ENCODE measurements at places on chromosomes 3 and 15.

GRCh38 chr15:35674873-35675781 is 129.2 kb upstream of the DPH6 start:
- DNase-seq: peak; percentile 75

DNA sequence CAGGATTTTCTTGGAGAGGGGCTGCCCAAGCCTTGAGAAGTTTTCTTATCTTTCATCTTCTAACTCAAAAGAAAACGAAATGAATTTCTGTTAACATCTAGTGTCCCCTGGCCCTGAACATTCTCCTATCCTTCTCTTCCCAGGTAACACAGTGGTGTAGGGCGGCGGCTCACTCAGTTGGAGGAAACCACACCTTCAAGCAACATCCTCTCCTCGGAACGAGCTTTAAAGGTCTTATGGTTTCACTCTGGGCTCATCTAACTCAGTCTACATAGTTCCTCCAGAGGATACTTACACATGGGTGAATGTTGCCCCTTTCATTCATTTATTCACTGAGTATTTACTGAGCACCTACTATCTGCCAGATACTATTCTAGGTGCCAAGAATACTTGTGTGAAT is 31.0 kb upstream of the KLHL6 start:
- DNase-seq: no peak

DNA sequence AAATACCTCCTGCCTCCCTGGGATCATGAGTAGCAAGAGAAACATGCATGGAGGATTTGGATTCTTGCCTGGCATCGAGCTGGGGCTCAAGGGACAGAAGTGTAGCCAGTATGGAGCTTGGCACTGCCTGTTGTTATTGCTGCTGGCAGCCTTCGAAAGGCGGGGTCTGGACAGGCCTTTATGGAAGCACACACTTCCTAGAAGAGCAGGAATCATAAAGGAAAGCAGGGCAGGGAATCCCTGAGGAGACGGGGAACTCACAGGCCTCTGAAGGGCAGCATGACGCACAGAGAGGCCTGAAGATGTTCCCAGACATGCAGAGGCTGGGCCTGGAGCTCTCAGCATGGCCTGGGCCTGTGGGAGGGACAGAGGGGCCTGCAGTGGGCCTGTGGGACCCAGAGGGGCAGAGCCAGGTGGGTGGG is 18.6 kb upstream of the SLC41A3 start:
- DNase-seq: no peak

DNA sequence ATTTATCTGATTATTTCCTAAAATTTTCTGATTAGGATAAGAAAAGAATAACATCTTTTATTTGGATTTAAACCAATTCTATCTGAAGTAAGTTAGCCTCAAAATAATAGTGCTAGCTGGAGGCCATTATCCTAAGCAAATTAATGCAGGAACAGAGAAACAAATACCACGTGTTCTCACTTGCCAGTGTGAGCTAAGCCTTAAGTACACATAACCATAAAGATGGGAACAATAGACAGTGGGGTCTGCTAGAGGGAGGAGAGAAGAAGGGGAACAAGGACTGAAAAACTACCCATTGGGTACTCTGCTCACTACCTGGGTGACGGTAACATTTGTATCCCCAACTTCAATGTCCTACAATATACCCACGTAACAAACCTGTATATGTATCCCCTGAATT is 31.3 kb upstream of the LYSMD4 start:
- DNase-seq: no peak

GRCh38 chr3:123448536-123449101 is at the start of gene ADCY5:
Gene ADCY5 (minus strand): TSS chr3:123449090. CDS start chr3:123448545, 545 bp downstream.
- DNase-seq: peak; percentile 45

- no peak for DNase-seq
Observed at GRCh38 chr15:67199881-67200763, 54.3 kb downstream of the AAGAB start.

- no peak for DNase-seq
Observed at GRCh38 chr15:63163217-63163616, 5.9 kb upstream of the RPS27L start.

DNA sequence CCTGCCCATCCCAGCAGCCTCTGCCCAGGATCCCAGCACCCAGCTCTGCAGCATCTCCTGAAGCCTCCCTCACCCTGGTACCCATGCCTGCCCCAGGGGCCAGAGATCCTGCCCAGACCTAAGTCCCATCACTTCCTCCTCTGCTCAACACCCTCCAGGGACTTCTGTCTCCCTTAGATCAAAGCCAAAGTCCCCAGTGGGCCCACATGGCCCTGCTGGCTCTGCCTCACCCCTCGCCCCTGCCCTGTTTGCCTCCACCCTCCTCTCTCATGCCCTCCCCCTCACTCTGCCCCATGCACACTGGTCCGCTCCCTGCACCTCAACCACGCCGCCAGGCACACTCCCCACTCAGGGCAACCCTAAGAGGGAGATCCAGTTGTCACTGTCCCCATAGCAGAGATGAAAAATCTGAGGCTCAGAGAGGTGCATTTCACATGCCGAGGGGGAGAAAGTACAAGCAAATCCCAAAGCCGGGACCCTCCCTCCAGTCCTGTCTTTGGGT is 146.5 kb downstream of the NUP210 start:
- no peak for DNase-seq

- no peak for DNase-seq
Observed at GRCh38 chr3:31579828-31580227, 47.1 kb downstream of the STT3B start.

DNA sequence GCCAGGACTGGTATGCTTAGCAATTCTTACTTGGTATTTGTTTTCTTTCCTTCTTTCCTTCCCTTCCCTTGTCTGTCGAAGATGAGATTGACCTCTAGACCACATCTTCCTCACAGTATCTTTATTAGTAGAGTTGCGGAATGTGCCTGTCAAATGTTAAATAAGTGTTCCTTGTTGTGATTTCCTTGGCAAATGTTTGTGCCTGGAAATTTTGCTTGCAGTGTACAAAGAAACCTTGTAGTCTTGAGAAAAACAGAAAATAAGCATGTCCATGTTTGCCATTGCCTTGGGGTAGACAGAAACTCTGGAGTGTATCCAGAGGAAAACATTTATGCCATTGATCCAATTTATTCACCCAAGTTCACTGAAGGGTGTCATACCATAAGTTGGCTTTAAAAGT is 79.5 kb upstream of the ZNF385D start:
- peak; percentile 32 for DNase-seq

- DNase-seq: peak; percentile 76
Observed at GRCh38 chr3:175227126-175227525, 368.0 kb downstream of the NAALADL2 start.

DNA sequence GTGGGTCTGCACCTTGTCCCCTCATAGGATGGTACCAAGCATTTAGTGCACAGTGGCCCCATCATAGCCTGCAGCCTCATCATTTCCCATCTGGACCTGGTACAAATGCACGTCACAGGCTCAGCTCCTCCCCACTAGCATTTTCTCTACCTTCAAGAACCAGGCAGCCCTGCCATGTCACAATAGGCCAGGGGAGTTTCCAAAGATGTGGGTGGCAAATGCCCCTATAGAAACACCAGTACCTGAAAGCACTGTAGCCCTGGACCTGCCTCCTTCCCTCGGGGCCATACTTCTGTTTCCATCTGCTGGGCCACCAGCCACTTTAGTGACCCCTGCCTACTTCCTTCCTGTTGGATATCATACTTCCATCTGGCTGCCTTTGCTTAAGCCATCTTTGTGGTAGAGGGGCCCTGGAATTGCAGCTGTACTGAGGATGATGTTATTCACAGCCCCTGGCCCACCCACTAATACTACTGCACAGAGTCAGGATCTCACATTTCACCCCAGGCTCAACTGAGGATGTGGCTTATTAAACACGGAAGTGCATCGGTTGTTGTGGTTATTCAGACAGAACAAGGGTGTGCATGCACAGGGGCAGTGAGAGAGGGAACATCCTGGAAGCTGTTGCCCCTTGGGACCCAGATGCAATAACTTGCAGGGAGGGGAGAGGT is 3.8 kb downstream of the TCTA start:
- DNase-seq: peak; percentile 38

- no peak for DNase-seq
Observed at GRCh38 chr15:36282821-36283220, 296.6 kb upstream of the CDIN1 start.

DNA sequence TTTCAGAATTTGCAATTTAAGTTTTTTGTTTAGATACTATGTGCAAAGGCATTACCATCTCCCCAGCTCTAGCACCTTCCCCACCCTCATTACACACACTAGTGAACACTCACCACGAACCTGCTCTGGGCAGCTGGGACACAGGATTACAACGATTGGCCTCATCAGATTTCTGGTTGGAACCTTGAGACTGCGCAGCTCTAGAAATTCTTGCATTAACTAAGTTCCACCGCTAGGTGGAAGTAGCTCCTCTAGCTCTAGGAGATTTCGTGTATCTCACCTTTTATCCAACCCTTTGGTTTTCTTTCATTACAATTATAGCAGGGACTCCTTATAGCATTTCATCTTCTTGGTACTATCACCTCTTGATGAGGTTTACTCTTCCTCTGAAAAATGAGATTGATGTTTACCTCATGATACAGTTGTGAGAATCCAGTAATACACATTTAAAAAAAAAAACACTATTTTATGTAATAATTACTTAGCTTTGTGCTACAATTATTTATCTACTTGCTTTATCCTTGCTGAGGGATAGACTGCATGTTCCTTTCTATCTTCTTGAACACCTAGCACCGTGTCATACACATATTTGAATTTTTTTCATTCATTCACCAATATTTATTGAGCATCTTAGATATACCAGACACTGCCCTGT is 28.7 kb upstream of the PLOD2 start:
- peak; percentile 74 for DNase-seq

DNA sequence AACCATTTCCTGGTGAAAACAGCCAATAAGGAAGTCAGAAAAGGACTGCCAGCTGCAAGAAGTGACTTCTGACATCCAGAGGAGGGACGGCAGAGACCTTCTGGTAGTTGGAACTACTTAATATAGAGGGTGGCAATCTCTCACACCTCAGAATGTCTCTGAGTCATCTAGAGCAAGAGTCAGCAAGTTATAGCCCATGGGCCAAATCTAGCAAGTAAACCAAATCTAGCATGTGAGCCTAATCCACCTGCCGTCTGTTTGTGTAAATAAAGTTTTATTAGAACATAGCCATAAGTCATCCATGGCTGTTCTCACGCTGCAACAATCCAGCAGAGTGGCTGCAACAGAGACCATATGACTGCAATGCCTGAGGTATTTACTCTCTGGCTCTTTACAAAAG is 160.5 kb upstream of the NR2E3 start:
- no peak for DNase-seq

DNA sequence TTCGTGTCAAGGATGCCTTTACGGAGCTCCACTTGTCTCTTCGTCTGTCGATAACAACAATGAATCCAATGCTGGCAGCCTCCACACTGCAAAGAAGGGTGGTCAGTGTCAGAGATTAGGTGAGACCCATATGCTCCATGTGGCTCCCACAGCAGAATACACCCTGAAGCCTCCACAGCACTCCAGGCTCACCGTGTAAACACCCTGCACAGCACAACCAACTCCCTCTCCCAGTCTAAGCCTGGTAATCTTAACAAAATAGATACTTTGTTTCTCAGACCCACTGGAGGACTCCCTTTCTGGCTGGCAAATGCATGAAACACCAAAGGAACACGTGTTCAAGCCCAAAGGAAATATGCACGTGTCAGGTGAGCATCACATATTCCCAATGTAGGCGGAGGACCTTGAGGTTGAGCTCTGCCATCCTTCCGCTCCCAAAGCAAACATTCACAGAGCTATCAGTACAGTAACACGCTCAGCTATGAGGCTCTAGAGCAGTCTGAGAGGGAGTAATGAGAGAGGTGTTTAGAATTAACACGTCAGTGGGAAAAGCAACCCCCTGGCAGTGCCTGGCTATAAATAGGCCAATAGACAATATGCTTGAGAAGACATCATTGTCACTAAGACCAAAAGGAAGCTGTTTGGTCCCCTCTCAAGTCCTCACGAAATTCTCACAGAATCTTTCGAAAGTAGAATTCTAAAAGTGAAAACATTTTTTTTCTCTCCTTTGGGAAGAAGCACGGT is 86.7 kb downstream of the MCF2L2 start:
- DNase-seq: no peak

GRCh38 chr3:108125550-108126071 is 34.8 kb upstream of the CD47 start:
- peak; percentile 27 for DNase-seq

- DNase-seq: no peak
Observed at GRCh38 chr3:62556121-62556815, 182.9 kb upstream of the FEZF2 start.

- peak; percentile 85 for DNase-seq
Observed at GRCh38 chr3:102488331-102488730, 53.5 kb downstream of the ZPLD1 start.

GRCh38 chr3:184977796-184978195 is 165.8 kb downstream of the VPS8 start:
- peak; percentile 16 for DNase-seq

- no peak for DNase-seq
Observed at GRCh38 chr3:115228266-115228665, 81.2 kb upstream of the ZBTB20 start.

- DNase-seq: no peak
Observed at GRCh38 chr3:112794622-112795172, 52.0 kb downstream of the CD200R1L start.

GRCh38 chr15:35630985-35631384 is 85.0 kb upstream of the DPH6 start:
- DNase-seq: peak; percentile 33

GRCh38 chr15:66663664-66664063 is 38.4 kb upstream of the SMAD6 start:
- DNase-seq: no peak

DNA sequence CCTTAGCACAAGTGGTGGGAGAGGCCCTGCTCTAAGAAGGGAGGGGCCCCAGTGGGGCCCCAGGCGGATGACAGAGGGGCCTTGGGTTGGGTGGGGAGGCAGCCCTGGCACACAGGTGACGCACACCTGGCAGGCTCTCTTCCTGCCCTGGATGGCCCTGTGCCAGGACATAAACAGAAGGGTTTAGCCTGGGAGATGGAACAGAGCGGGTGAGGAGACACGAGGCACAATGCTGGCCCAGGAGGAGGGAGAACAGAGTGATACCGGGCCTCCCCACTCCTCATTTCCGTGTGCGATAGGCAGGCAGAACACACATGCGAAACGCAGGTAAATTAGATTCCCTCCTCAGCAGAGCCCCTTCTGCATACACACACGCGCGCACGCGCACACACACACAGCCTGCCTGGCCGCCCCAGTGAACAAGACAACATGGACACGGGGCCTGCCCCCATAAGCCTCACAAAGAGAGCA is 39.8 kb downstream of the IDH2 start:
- peak; percentile 73 for DNase-seq

DNA sequence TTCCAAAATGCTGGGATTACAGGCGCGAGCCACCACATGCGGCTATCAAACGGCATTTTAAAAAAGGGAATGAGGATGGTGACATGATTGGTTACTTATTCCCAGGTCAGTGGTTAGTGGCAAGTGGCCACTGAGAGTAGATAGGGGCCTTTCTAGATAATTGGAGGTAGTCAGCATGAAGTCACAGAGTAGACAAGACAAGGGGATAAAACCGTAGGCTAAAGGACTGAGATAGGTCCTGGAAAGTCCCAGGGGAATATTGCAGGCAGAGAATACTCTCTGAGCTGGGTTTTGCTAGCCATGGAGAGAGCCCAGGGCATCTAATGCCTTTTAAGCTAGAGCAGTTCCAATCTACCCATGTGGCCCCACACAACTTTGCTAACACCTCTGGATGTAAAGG is 52.2 kb downstream of the KCNAB1 start:
- DNase-seq: no peak

- no peak for DNase-seq
Observed at GRCh38 chr15:61974759-61975158, 85.5 kb downstream of the VPS13C start.
